ENCODE measurements at places on chromosomes 7 and 10.

- H3K4me1 ChIP-seq, result no peaks in the 10 kb centered on the region
- no peaks in the 10 kb centered on the region for H3K36me3 ChIP-seq
- no peaks in the 10 kb centered on the region for H3K27me3 ChIP-seq
- no peak overlapping the region for H3K27ac ChIP-seq
- no peak for DNase-seq
These were observed 18.9 kb downstream of the INSIG1 start for GRCh38 chr7:155316427-155317113.

DNA sequence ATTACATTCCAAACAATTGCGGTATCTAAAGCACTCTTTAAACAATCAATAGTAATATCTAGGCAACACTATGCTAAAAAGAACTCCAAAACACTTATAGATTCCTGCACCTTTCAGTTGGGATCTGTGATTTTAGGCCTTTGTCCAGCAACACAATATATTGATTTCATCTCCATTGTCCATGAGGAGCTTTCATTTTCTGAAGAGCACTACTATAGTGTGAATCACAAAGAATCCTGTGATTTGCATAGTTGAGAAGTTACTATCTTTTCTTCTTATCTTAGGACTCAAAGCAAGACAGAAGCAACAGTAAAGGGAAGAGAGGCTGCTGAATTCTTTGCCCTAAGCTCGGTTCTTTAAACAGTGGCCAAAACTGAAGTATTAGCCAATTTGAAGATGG is 846.8 kb downstream of the IPMK start:
- no peak overlapping the region for H3K27ac ChIP-seq
- H3K36me3 ChIP-seq, result no peaks in the 10 kb centered on the region

DNA sequence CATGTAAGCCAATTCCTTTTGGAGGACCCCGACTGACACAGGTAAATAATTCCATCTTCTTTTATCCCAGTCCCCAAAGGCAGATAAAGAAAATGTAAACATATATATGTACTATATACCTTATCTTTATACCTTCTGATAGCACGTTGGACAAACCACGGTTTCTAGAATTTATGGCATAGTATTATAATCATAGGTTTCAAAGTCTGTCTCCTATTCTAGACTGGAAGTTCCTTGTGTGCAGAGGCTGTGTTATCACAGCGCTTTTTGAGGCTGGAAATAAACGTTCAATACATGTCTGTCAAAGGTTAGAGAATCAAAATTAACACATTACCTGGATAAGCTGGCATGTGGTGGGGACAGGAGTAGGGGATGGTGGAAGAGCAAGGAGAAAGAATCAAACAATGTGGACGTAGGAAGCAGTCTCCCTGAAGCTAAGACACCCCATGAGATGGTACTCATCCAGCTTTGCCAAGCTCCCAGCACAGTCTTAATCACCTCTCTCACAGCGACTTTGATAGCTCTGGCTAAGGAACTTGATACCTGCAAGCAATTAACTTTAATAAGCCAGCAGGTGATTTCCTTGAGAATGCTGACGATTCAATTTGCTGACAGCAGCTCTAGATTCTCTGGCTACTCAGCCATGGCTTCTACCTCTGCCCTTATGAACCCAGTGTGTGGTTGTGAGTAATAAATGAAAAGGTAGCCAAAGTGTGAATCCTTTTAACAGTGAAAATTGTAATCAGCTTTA is 208.4 kb upstream of the LRRTM3 start:
- DNase-seq, result no peak
- H3K36me3 ChIP-seq, result no peaks in the 10 kb centered on the region
- no peak overlapping the region for H3K27ac ChIP-seq
- H3K4me1 ChIP-seq, result no peaks in the 10 kb centered on the region
- no peaks in the 10 kb centered on the region for H3K27me3 ChIP-seq

- DNase-seq, result no peak
- no peaks in the 10 kb centered on the region for H3K36me3 ChIP-seq
- no peaks in the 10 kb centered on the region for H3K27me3 ChIP-seq
- H3K27ac ChIP-seq, result no peak overlapping the region
- H3K4me3 ChIP-seq, result no peak overlapping the region
These were observed 7.0 kb upstream of the CAMK2G start for GRCh38 chr10:73881221-73881919.

DNA sequence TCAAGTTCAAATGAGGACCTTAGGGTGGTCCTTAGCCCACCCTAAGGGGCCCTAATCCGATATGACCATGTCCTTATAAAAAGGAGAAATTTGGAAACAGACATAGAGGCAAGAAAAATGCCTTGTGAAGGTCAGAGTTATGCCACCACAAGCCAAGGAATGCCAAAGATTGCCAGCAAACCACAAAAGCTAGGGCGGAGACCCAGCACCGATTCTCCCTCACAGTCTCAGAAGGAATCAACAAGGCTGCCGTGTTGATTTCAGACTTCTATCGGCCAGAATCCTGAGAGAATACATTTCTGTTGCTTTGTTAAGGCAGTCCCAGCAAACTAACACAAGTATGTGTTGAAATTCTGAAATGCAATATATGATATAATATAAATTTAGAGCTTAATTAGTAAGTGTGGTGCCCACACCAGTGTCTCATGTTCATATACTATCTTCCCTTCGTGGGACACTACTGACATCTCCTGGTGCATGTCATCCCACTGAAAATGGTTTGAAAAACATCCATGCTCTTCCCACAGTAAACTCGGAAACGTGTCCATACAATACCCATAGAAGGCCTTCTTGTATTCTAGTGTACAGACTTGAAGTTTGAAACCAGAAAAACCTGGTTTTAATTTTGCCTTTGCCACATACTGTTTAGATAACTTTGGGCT is 349.0 kb downstream of the TNS3 start:
- H3K36me3 ChIP-seq, result no peaks in the 10 kb centered on the region
- no peaks in the 10 kb centered on the region for H3K4me1 ChIP-seq
- no peak overlapping the region for H3K4me3 ChIP-seq
- H3K27ac ChIP-seq, result no peak overlapping the region

DNA sequence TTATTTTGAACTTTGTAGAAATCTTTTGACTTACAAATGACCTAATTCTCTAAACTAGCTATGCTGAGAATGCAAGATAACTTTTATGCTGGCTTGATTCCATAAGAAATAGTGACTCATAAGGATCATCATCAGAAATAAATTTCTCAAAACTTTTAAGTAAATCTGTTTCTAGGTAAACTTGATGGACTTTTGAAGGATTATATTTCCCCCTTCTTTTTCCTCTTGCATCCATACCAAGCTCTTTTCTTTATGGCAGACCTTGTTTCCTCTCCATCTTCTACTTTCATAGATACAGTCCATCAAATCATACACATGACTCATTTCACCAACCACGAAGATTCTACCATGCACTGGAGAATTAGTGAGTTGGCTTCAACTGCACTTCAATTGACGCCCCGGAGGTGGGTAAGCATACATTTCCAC is 336.3 kb downstream of the KCNMA1 start:
- no peak overlapping the region for H3K27ac ChIP-seq
- no peak for DNase-seq
- H3K4me1 ChIP-seq, result no peaks in the 10 kb centered on the region
- H3K4me3 ChIP-seq, result no peak overlapping the region

DNA sequence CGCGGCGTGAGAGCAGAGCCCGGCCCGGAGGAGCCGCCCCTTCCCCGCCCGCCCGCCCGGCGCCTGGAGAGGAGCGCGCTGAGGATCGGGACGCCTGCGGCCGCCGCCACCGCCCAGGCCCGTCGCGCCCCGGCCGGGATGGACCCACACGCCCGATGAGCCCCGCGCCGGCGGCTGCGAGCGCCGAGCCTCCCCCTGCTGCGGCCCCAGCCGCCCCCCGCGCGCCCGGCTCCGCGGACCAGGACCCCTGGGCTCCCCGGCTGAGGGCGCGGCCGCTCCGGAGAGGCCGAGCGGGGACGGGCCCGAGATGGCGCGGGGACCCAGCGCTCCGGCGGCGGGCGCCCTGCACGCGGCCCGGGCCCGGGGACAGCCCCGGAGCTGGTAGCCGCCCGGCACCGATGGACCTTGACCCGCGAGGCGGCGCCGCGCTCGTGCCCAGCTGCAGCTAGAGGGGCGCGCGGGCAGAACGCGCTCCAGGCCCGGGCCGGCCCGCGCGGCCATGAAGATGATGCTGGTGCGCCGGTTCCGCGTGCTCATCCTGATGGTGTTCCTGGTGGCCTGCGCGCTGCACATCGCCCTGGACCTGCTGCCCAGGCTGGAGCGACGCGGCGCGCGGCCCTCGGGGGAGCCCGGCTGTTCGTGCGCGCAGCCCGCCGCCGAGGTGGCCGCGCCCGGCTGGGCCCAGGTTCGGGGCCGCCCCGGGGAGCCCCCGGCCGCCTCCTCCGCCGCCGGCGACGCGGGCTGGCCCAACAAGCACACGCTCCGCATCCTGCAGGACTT is 520 bp downstream of the FAM20C start:
- H3K4me1 ChIP-seq, result no peaks in the 10 kb centered on the region
- H3K36me3 ChIP-seq, result no peaks in the 10 kb centered on the region
- H3K27me3 ChIP-seq, result no peaks in the 10 kb centered on the region

DNA sequence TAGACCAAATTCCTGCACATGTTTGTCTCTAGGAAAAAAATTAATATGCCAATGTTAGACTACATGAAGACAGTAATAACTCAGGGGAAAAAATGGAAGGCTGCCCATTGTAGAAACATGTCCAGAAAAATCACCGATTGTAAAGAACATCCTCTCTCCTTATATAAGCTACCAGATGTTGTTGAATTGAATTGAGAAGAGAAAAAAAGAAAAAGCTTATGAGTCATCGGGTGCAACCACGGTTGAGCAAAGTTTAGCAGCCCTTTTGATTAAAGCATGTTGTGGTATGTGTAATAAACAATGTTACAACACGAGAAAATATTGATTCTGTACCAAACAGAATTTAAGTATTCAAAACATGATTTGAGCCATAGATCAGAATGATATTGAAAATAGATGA is 102.3 kb upstream of the ARHGAP21 start:
- H3K36me3 ChIP-seq, result no peaks in the 10 kb centered on the region
- 0 out of 2 replicates have a peak, but pooled peaks cover 3% of the 10 kb centered on the region for H3K4me1 ChIP-seq
- H3K27me3 ChIP-seq, result no peaks in the 10 kb centered on the region
- no peak overlapping the region for H3K27ac ChIP-seq
- no peak for DNase-seq
- H3K4me3 ChIP-seq, result no peak overlapping the region

GRCh38 chr7:37510043-37510634 is 61.5 kb upstream of the ELMO1 start:
- no peaks in the 10 kb centered on the region for H3K27me3 ChIP-seq
- peak; percentile 29 for DNase-seq
- H3K4me1 ChIP-seq, result no peaks in the 10 kb centered on the region
- no peaks in the 10 kb centered on the region for H3K36me3 ChIP-seq

DNA sequence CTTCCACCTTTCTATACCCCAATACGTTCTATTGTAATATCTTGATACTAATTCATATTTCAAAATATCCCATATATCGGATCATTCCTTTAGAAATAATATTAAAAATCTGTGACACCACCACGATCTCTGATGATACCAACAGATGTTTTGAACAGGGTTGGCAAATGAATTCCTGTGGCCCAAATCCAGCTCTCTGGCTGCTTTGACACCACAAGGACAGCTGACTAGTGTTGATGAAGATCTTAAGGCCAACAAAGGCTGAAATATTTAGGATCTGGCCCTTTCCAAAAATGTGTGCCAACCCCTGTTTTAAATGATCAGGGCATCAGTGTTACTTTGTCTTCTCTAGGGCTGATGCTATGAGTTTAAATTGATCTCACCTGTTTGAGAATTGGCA is 380.7 kb upstream of the PFKP start:
- no peak overlapping the region for H3K4me3 ChIP-seq
- no peak overlapping the region for H3K27ac ChIP-seq
- no peak for DNase-seq
- no peaks in the 10 kb centered on the region for H3K27me3 ChIP-seq
- no peaks in the 10 kb centered on the region for H3K36me3 ChIP-seq

GRCh38 chr7:26157520-26158105 is 5.6 kb downstream of the NFE2L3 start:
- peaks cover 43% of the 10 kb centered on the region for H3K4me1 ChIP-seq
- H3K4me3 ChIP-seq, result peak overlapping the region; percentile 44
- H3K36me3 ChIP-seq, result no peaks in the 10 kb centered on the region
- no peaks in the 10 kb centered on the region for H3K27me3 ChIP-seq

DNA sequence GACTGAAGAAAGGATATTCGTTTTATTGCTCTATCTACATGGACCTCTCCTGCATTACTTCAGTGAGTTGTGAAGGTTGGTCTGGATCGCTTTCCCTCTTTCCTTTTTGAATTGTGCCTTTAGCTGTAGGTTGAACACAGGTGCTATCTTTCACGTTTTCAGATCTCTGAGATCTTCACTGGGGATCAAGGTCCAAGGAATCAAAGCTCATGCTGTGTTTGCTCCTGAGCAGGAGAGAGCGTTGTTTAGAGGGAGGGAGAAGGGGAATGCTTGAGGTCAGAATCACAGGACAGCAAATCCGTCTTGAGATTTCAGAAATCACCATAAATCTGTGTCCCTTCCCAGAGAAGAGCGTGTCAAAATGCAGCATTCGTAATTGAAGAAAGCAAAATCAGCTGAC is 105.0 kb downstream of the INSYN2A start:
- H3K4me1 ChIP-seq, result no peaks in the 10 kb centered on the region
- no peaks in the 10 kb centered on the region for H3K36me3 ChIP-seq
- H3K27me3 ChIP-seq, result no peaks in the 10 kb centered on the region

- no peaks in the 10 kb centered on the region for H3K4me1 ChIP-seq
- DNase-seq, result no peak
- no peaks in the 10 kb centered on the region for H3K36me3 ChIP-seq
- H3K27ac ChIP-seq, result no peak overlapping the region
- no peaks in the 10 kb centered on the region for H3K27me3 ChIP-seq
These were observed 130.1 kb downstream of the LSM5 start for GRCh38 chr7:32360127-32360526.

DNA sequence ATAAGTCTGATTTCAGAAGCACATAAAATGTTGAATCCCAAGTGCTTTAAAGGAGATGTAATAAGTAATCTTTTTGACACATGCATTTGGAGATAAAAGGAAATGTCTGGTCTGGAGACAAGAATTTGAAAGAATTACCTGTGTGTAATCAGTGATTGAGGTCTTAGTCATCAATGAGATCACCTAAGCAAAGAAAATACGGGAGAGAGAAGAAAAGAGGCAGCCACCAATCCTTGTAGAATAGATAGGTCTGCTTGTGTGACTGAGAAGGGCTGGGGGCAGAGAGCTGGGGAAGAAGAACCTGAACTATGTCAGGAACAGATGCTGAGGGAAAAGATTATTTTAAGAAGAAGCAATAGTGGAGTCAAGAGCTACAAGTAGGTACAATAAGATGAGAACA is 49.3 kb upstream of the ITPRID1 start:
- 0 out of 2 replicates have a peak, but pooled peaks cover 6% of the 10 kb centered on the region for H3K4me1 ChIP-seq
- H3K4me3 ChIP-seq, result no peak overlapping the region
- no peaks in the 10 kb centered on the region for H3K36me3 ChIP-seq
- H3K27me3 ChIP-seq, result no peaks in the 10 kb centered on the region
- H3K27ac ChIP-seq, result no peak overlapping the region
- no peak for DNase-seq

GRCh38 chr10:62085404-62085803 is 183.2 kb downstream of the RTKN2 start:
- peaks cover 10% of the 10 kb centered on the region for H3K4me1 ChIP-seq
- no peak overlapping the region for H3K27ac ChIP-seq
- H3K36me3 ChIP-seq, result peaks cover 28% of the 10 kb centered on the region

All from MM.1S (cell line).